ENCODE measurements at places on chromosomes 2 and 18.

- DNase-seq, result no peak
Measured at GRCh38 chr2:237164474-237165042, 78.9 kb downstream of the COPS8 start.

GRCh38 chr2:119066272-119066804, 92.2 kb downstream of the C1QL2 start:
- no peak for DNase-seq

DNA sequence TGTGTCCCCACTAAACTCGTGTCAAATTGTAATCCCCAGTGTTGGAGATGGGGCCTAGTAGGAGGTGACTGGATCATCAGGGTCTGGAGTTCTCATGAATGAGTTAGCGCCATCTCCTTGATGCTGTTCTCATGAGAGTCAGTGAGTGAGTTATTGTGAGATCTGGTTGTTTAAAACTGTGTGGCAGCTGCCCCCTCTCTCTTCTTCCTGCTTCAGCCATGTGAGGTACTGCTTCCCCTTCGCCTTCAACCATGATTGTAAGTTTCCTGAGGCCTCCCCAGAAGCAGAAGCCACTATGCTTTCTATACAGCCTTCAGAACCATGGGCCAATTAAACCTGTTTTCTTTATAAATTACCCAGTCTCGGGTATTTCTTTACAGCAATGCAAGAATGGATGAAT, 50.4 kb downstream of the AP1S3 start:
- DNase-seq, result no peak

DNA sequence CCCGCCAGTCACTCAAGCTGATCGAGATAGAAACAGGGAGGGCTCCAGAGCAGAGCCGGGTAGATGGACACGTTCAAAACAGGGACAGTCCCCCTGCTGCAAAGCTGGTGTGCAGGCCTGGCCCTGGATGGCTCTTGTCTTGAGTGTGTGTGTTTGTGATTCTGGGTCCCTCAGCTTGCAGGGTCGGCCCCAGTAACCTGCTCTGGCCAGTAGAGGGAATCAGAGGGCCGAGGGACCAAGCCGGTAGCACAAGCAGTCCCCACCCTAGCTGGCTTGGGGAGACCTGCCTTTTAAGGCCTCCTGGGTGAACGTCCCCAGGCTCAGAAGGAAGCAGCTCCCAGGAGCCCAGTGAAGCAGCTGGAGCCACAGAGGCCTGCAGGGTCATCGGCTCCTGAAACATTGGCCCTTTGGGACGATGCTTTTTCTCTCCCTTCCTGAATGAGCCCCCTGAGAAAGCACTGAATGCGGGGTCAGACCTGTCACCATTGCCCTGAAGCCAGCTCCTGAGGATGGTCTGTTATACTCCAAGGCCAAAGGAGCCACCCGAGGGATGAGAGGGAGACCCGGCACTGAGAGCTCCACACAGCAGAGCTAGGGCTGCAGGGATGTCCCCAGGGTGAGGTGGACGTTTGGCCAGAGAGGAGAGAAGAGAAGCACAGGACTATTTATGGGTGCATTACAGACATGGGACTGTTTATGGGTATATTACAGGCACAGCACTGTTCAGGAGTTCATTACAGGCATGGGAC, 15.4 kb upstream of the MLPH start:
- peak; percentile 24 for DNase-seq

DNA sequence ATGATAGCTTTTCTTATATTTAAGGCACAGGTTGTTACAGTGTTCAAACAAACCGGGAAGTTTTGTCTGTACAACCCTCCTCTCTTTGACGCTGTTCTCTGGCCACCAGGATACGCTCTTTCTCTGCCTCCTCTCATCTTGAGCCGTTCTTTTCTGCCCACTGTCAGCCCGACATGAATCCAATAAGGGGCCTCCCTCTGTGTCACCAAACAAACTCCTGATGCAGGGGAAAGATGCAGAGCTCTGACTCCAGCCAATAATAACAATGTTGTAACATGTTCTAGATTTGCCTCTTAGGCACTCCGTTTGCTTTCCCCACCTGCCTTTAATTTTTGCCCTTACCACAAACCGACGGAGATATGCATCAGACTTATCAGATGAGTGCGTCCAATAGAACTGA, 449.3 kb downstream of the SLC4A3 start:
- no peak for DNase-seq

DNA sequence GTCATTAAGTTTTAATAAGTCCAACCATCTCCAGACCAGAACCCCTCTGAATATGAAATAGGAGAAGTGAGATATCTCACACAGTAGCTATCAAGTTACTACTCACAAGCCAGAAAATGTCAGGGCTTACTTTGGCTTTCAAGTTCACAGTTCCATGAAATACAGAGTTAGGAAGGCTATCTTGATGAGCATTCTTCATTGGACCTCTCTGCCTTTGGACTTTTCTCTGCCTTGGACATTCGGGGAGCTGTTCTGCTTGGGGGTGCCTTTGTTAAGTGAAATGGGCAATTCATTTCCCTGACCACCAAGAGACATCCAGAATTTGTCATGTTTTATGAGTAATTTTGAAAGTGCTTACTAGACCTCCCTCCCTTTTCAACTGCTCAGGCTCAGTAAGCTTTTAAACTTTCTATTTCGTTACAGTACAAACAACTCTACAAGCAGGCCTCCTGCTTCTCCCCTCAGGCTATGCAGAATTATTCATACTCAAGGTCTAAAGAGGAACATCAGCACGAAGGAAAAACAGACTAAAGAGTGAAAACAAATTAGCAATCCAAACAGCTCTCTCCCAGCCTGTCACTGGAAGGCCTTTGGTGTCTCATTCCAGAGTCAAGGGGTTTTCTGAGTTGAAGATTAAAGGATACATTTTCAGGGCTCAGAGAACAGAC, 95.3 kb downstream of the MREG start:
- no peak for DNase-seq

DNA sequence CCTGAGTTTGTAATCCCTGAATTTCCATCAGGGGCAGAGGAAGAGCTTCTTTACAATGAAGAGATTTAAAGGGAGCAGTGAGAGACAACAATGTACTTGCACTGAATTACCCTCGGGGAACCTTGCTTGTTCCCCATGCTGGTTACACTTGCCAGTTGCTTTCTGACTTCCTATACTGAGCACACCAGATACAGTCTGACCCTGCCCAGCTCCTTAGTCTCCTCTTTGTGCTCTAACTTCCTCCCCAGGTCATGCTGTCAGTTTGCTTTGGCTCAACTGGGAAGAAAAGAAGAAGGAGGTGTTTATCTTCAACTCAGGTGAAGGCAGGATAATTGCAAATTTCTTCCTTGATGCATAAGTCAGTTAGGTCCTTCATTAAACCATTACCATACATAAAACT, 658.4 kb downstream of the NYAP2 start:
- DNase-seq, result no peak

- DNase-seq, result no peak
Measured at GRCh38 chr2:58501371-58502160, 260.4 kb upstream of the FANCL start.

GRCh38 chr2:187050409-187050998, 201.5 kb upstream of the ZSWIM2 start:
- no peak for DNase-seq

- DNase-seq, result no peak
Measured at GRCh38 chr2:187548656-187549055, 5.6 kb downstream of the TFPI start.

- no peak for DNase-seq
Measured at GRCh38 chr18:32804134-32804888, 31.5 kb upstream of the KLHL14 start.

- no peak for DNase-seq
Measured at GRCh38 chr18:7004009-7004408, 113.6 kb downstream of the LAMA1 start.

- no peak for DNase-seq
Measured at GRCh38 chr18:63314062-63314790, 5.3 kb downstream of the BCL2 start.

- DNase-seq, result no peak
Measured at GRCh38 chr2:228016402-228016801, 145.0 kb downstream of the DAW1 start.

- DNase-seq, result no peak
Measured at GRCh38 chr2:2683606-2684224, 352.6 kb upstream of the MYT1L start.

- no peak for DNase-seq
Measured at GRCh38 chr2:115946891-115947290, 1504.5 kb downstream of the DPP10 start.

DNA sequence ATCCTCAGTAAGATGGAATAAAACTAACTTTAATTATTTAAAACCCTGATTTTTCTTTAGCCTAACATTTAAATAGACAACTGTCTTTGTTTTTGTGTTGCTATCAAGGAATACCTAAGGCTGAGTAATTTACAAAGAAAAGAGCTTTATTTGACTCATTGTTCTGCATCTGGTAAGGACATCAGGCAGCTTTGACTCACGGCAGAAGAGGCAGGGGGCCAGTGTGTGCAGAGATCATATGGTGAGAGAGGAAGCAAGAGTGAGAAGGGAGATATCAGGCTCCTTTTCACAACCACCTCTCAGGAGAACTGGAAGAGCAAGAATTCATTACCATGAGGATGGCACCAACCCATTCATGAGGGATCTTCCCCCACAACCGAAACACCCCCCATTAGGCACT, 64.6 kb upstream of the TFPI start:
- DNase-seq, result no peak

DNA sequence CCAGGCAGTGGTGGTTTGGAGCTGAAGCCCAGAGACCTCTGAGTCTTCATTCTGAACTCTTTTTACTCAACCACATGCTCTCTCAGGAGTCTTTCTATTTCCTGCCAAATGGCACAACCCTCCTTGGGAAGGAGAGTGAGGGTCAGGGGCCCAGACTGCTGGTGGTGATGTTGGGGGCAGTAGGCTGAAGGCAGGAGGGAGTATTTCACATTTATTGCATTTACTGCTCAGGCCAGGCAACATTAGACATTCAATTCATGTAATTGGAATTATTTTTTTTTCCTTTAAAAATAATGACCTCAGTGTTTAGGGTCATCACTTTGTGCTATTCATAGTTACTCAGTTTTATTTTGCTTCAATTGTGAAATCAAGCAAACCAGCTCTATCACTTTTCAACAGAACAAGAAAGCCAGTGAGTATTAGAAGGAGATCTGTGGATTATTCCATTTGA, 311.3 kb upstream of the NT5C1B start:
- no peak for DNase-seq

GRCh38 chr2:85547859-85548607, 9.1 kb downstream of the MAT2A start:
- no peak for DNase-seq

GRCh38 chr2:193668557-193669323, 1474.0 kb upstream of the TMEFF2 start:
- DNase-seq, result no peak

DNA sequence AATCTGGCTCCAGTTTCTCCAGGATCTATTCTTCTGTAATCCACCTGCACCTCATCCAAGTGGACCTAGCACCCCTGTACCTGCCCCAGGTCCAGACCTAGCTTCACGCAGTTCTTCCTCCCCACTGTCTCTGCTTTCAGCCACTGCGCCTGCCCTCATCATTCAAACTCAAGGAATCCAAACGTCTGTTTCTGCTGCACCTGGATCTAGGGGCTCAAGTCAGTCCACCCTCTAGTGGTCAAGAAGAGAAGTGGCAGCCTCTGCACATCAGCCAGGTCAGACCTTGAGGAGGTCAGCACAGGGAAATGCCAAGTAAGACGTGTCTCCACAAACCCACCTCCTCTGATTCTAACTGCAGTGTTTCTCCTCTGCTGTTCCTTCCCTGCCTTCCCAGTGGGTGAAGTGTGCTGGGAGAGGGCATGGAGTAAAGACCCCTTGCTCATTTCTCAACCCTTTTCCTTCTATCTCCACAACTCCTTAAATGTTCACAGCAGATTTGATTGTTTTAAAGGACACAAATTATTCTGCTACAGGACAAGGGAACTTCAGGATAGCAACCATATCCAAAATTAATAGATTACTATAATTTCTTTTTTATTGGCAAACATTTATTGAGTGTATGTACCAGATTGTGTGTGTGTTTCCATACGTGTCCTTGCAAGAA, 8.6 kb upstream of the RNF152 start:
- no peak for DNase-seq

DNA sequence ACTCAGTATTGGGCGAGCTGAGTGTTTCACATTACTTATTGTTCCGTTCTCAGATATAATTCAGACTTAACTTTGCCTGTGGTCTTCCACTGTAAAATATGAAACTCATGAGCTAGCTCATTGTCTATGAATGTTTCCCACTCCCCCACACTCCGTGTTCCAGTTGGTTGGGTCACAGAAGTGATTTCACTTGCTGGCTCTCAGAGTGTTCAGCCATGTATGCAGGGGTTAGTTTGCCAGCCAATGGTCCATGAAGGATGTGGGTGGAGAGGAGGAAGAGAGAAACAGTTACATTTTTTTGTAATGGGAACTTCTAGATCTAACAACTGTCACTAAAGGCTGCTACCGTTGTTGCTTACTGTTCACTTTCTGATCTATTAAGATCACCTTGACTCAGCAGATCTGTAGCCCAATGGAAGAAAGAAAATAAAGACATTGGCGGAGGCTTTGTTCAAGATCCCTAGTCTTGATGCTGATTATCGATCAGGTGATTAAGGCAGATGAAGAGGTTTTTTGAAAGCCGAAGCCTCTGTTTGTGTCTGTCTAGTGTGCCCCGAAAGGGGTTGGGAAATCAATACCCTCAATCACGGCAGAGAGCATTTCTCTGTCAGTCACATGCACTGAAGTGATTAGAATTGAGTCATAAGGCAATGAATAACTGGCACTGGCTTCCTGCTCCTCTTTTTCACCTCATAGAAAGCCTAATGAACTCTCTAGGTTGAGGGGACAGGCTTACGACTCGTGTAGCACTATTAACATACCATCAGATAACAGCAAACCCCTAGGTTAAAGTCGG, 279.7 kb upstream of the FIGN start:
- DNase-seq, result no peak

- DNase-seq, result no peak
Measured at GRCh38 chr18:77754475-77755044, 504.9 kb downstream of the GALR1 start.

- no peak for DNase-seq
Measured at GRCh38 chr2:18987016-18987415, 371.4 kb downstream of the OSR1 start.

GRCh38 chr2:218257390-218257981, 3.3 kb upstream of the GPBAR1 start:
- DNase-seq, result peak; percentile 54

DNA sequence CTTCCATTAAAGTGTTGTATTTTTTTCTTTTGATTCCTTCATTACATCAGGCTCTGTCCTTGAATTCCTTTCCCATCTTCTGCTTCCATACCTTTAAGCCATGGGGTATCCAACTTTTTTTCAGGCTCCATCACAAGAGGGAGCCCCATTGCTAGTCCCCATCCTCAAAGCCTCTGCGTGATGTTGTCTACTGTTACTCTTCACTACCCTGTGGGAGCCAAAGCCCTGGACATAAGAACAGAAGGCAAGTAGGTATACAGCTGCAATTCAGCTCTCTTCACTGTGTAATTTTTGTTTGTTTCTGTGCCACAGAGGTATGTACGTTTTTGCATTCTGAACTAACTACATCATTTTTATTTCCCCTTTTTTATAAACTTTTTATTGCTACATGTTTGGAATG, 36.6 kb upstream of the CCNYL1 start:
- DNase-seq, result no peak

DNA sequence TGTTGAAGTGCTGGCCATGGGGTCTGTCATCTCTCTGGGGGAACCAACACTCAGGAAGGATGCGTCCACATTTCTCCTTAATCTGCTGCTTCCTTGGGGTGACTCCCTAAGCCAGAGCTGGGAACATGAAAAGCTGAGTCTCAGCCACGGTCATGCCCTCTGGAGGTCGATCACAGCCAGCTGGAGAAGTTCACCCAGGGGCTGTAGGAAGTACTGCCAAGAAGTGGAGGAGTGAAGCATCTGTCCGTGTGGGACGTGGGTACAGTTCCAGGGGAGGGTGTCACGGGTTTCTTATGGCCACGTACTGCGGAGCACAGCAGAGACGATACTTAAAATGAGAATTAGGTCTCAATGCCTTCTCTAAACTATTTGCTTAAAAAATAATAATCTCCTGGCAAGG, 42.4 kb upstream of the IGFBP2 start:
- no peak for DNase-seq
